T-helper 9 cell (primary cell): ENCODE measurements at places on chromosomes 11 and 22.
A peak's percentile ranks its signal among the peaks of the same experiment; 100 is the strongest.

DNA sequence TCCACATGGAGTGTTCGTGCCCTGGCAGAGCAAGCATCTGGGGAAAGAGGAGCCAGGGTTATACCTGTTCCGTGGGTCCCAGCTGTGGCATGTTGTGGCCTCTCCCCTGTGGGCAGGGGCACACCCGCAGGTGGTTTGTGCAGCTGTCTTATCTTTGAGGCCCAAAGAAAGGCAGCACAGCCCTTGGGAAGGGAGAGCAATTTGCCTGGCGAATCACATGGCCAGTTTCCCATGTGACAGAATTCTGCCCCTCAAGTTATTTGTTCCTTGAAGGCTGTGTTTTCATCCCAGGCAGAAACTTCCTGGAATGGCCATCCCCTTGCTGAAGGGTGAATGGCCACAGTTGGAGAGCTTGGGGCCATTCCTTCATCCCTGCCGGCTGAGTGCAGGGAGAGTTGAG is 16.4 kb upstream of the COX8A start:
- DNase-seq, result no peak

GRCh38 chr11:46367244-46367915 is 14.1 kb upstream of the MDK start:
- DNase-seq, result peak; percentile 70

DNA sequence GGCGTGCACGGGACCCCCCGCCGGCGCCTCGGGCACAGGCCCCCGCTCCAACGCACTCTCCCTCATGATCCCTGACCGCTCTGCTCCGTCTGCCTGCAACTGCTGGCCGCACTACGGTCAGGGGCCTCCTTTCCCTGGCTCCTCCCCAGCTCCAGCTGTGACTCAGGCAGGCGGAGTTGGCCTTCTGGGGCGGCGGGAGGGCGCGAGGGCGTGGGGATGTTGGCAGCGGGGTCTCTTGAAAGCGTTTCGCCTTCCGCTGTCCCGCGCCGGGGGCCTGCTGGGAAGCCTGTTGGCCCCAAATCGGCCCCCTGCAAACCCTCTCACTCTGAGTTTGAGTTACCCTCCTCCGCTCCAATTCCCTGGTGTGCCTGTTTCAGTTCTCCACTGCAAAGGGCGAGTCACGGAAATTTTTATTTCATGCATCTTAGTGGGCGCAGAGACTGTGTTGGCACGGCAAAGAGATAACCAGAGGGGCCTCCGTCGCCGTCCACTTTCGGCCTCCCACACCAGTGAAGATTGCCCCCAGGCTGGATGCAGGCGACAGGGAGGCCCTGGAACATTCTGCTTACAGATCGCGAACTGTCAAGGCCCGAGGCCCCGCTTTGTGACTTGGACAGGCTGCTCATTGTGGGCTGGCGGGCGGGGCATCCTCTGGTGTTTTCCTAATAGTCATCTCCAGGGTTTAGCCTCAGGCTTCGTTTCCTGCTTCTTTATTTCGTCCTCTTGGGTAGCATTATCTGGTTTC is at the start of gene CAVIN3:
TSS of gene CAVIN3 (minus strand) at position 91 of the 745 bp plus-strand sequence. CDS start at position 66, 25 bp downstream.
- DNase-seq, result no peak

- DNase-seq, result no peak
Observed at GRCh38 chr11:71286701-71287643, 34.6 kb upstream of the SHANK2 start.

- no peak for DNase-seq
Observed at GRCh38 chr11:76135491-76135890, 70.8 kb downstream of the WNT11 start.

DNA sequence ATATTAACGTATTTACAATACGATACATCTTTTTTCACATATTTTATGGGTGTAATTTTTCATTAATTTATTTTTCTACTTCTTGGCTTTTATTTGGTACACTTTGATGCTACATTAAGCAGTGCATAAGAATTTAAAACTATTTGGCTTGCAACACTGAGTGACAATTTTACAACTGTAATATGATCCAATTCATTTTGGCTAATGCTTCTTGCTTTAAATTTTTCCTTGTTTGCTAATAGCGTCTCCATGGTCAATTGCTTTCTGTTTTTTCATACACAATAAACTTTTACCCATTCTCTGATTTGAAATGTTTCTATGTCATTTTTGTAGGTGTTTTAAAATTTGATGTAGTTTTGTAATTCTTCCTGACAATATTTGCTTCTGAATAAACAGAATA is 773.2 kb downstream of the FAM181B start:
- no peak for DNase-seq

DNA sequence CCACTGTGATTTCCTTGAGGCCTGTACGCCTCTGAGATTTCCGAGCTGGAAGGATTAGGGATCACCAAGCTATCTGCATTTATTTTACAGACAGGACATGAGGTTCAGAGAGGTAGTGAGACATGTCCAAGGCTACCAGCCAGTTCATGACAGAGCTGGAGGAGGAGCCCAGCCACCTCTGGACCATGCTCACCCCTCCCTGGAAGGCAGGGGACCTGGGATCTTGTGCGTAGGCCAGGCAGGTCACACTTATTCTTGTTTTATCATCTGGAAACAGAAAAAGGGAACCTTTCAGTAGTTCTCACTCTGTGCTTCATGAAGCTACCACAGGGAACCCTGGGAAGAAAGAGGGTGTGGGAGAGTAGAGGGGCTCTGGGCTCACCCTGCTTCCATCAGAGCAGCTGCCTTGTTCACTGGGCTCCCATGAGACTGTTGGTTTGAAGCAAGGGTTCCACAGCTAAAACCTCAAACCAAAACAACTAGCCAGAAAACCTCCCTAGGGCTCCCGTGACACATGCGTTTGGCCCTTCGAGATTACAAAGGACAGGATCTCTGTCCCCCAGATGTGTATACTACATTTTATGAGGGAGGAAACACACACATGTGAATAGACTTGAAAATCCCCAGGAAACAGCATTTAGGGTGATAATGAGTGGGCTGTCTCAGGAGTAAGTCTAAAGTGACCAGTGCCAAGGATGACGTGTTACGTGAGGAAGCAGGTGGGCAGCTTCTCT is 106.4 kb downstream of the DSCAML1 start:
- no peak for DNase-seq

DNA sequence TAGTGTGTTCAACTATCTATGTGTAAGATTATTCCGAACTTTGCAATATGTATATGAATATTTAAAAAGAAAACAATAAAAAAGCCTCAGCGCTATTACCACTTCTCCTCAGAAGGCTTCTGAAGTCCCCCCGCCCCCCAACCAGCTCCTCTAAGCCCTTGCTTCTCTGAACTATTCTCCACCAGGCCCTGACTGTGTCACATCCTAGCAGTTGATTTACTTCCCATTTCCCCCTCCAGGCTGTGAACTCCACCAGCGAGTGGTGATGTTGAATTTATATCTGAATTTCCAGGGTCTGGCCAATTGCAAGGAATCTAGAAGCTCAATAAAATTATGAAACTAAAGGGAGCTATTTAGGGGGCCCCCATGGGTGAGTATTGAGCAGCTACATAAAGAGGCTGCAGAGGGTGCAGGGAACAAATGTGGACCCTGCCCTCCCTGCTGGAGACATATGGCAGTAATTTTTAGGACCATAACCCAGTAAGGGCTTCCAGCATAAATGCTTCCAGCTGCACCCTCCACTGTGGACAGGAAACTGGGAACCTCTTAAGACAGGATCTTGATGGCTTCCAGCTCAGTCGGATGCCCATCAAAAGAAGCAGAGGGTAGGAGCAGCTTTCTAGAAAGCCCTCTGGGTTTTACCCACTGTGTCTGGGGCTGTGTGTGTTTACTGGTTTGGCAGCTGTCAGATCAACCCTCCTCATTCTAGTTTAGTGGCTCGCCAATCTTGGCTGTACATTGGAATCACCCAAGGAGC is 81.4 kb downstream of the TIMP3 start:
- DNase-seq, result no peak

- DNase-seq, result no peak
Observed at GRCh38 chr11:123545726-123546270, 108.6 kb downstream of the SCN3B start.

- no peak for DNase-seq
Observed at GRCh38 chr11:40679276-40679675, 780.2 kb downstream of the LRRC4C start.

DNA sequence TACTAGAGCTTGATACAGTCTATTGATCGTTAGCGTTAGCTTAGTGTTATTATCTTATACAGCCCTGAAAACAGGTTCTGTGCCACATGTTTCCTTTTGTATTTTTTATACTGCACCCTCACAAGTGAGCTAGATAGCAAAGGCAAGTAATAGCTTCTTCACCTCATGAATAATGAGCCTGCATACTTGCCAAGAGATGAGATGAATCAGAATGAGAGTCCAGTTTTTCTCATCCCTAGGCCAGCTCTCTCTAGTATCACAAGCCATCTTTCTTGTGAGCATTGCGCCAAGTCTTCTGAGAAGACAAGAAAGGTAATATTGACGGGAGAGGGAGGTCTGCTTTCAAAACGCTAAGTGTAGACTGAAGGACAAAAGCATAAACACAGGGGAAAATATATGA is 8.7 kb upstream of the CARD18 start:
- no peak for DNase-seq

DNA sequence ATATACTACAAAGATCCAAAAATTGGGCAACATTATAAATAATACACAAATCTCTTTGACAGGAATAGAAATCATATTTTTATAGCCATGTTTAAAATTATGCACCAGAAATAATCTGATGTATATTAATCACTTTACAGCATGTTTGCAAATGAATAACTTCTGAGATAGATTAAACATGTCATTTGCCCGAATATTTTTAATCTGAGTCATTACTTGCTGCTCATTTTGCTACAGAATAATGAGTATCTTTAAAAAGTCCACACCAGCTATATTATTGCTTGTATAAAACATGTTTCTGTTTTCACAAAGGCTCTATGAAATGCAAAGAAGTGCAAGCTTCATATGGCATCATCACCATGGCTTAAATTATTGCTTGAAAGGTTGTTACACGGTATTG is 336.8 kb downstream of the GUCY1A2 start:
- DNase-seq, result no peak

DNA sequence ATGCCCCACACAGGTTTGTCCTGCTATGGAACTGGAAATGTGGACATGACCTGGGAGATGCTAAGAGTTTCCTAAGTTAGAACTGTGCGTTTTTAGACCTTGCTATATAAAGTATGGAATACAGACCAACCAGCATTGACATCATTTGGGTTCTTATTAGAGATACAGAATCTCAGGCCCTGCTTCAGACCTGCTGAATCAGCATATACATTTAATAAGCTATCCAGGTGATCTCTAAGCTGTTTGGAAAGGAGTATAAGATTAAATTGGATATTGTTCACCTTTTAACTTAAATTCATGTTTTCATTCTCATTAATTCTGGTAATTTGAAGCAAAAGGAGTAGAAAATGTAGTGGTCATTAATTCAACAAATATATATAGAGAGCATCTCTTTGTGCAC is 6.9 kb upstream of the CNTF start:
- DNase-seq, result no peak

DNA sequence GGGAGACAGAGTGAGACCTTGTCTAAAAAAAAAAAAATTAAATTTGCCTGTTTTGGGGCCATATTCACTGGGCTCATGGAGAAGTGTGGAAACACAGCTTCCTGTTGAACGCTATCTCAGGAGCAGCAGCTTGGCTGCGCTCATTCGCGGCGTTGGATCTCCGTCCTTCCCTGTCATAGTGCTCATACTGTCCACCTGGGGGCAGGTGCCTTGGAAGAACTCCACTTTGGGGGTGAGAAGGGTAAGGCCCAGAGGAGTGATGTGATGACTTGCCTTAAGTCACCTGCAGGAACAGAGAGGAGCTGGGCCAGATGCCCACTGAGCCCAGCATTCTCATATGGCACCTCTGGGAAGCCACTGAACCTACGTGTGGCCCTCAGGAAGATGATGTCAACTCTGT is 82.8 kb downstream of the CABIN1 start:
- no peak for DNase-seq

GRCh38 chr11:45982656-45983470 is 60.4 kb downstream of the LARGE2 start:
- no peak for DNase-seq

- no peak for DNase-seq
Observed at GRCh38 chr11:92136797-92137196, 87.8 kb upstream of the FAT3 start.

- no peak for DNase-seq
Observed at GRCh38 chr11:13352711-13353110, 75.1 kb downstream of the BMAL1 start.

DNA sequence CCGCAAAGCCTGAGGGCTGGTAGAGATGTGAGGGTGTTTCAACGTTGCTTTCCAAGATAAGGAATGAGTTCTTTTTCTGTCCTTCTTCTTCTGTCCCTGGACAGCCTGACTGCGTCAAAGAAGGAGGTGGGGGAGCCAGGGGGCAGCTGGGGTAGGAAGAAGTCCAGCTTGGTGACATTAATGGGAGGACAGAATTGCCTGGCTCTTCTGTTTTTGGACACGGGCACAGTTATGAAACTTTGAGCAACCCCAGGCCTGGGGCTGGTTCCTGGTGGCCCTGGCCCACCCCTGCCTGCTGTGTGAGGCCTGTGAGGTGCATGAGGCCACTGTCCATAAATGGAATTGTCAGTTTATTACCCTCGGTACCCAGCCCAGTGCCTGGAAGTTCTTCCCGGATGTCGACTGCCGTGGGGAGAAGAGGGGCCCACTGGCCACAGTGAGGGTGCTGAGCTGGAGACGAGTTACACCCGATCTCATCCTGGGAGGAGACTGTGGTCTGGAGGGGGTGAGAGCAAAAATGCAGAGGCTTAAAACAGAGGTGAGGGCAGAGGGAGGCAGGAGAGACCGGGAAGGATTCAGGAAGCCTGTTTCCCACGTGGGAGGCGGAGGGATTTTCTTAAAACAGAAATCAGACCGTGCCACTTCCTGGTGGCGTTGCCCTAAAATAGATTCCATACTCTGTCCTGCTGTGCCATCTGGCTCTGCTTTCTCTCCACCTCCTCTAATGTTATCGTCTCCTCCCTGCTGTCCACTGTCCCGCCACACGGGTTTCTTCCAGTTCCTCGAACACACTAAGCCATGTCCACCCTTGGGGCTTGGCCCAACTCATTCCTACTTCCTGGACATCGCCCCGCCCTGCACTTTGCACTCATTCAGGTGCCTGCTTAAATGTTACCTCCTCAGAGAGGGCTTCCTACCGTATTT is 59.7 kb upstream of the RASD2 start:
- DNase-seq, result no peak

DNA sequence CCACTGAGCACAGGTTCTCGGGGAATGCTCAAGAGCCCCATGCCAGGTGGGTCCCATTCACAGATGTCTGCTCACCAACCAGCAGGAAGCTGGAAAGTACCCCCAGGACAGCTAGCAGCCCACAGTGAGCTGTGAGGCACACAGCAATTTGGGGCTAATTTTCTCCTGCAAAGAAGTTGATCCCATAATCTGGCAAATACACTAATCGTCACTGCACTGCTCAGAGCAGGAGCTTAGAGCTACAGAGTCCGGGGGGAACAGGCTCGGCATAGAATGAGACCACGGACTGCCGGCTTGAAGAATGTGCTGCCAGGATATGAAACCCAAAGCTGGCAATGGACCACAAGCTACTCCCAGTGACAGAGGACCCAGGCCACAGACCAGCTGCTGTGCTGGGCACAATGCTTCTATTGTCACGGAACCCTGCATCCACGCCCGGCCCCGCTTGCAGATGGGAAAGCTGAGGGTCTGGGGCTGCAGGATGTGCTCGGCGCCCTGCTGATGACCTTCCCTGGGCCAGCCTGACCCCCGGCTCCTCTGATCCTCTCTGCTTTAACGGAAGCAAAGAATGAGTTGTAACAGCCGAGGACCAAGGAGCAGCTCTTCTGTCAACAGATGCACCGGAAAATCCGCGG is 239.7 kb downstream of the CTTN start:
- no peak for DNase-seq
